ENCODE measurements at places on chromosomes 3 and 15.

DNA sequence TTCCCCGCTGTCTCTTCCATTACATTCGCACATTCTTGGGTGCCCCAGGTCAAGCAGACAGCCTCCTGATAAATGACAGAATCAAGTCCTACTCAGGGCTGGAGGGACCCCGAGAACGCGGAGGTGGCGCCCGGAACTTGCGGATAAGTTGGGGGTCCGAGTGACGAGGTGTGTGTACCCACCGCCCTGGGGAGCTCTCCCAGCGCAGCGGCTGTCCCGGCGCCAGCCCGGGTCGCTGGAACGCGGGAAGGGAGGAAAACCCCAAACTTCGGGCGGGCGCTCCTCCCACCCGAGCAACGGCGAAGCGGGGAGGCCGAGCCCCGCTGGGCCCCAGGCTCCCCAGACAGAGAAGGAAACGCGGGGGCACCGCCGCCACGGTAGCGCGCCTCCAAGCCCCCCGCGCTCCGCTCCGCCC, 550 bp downstream of the CLN6 start:
- DNase-seq: no peak
- peaks cover 5% of the 10 kb centered on the region for H3K27me3 ChIP-seq
- peak overlapping the region; percentile 79 for H3K27ac ChIP-seq
- H3K4me3 ChIP-seq: peak overlapping the region; percentile 93
- H3K36me3 ChIP-seq: peaks cover 16% of the 10 kb centered on the region

DNA sequence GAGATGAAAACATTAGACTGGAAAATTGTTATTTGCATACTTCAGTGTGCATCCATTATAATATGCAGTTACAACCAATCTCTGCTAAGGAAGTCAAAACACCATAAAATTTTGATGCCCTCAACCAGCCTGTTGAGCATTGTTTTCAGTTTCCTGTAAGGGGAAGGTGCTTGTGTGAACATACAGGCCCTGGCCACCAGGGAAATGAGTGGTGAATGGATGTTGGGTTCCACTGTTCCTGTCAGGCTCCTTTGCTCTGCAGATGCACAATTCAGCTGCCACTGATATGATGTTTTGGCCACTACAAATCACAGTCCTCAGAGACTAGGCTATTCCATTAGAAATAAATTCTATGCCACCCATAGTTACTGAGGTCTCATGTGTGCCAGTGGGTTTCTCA, 184.6 kb downstream of the SYNPR start:
- no peak overlapping the region for H3K4me3 ChIP-seq
- H3K27me3 ChIP-seq: no peaks in the 10 kb centered on the region
- H3K36me3 ChIP-seq: no peaks in the 10 kb centered on the region
- no peak for DNase-seq
- H3K4me1 ChIP-seq: no peaks in the 10 kb centered on the region

GRCh38 chr15:69893863-69894262, 203.9 kb downstream of the TLE3 start:
- H3K27ac ChIP-seq: no peak overlapping the region
- no peak overlapping the region for H3K4me3 ChIP-seq
- peaks cover 50% of the 10 kb centered on the region for H3K27me3 ChIP-seq
- DNase-seq: no peak
- H3K36me3 ChIP-seq: no peaks in the 10 kb centered on the region

DNA sequence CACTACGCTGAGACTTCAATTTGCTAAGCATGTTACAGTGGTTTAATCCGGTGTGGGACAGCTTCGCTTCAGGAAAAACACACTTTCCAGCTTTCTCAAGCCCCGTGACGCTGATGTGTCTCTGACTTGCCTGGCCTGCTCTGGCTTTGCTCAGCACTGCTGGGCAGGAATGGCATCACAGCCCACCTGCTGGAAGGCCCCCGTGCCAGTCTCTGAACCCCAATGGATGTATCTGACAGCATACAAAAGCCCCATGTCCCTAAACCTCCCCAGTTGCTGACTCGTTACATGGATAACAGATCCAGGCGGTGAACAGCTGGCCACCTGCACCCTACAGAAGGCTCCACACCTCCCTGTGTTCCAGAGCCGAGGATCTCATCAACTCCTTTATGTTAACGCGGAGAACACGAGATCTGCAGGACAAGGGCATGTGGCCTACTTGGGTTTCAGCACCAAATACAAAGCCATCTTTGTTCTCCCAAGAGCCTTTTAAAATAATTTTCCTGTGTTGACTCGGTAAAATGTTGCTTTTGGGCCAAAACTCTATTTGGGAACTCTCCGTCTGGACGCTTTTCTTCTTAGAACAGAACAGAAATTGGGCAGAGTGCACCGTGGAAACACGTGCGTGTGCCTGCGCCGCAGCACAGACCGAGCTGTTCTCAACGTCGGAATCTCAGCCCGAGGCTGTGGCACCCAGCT, 61.4 kb downstream of the ATP10A start:
- H3K27ac ChIP-seq: no peak overlapping the region
- H3K4me3 ChIP-seq: no peak overlapping the region
- peaks cover 15% of the 10 kb centered on the region for H3K4me1 ChIP-seq
- H3K27me3 ChIP-seq: no peaks in the 10 kb centered on the region
- no peak for DNase-seq

GRCh38 chr3:183447206-183448001, 19.0 kb upstream of the MCF2L2 start:
- peaks cover 14% of the 10 kb centered on the region for H3K4me1 ChIP-seq
- H3K27ac ChIP-seq: peak overlapping the region; percentile 87
- DNase-seq: peak; percentile 90

All from activated CD8-positive, alpha-beta memory T cell treated with anti-CD3 and anti-CD28 coated beads, Interleukin-2, amount 10 ng/mL, durations not matched to agents 7 days and 5 days (primary cell).